ENCODE measurements at places on chromosomes 7 and 10.

GRCh38 chr10:62170732-62171131 lies 97.9 kb downstream of the RTKN2 start:
- DNase-seq = no peak

DNA sequence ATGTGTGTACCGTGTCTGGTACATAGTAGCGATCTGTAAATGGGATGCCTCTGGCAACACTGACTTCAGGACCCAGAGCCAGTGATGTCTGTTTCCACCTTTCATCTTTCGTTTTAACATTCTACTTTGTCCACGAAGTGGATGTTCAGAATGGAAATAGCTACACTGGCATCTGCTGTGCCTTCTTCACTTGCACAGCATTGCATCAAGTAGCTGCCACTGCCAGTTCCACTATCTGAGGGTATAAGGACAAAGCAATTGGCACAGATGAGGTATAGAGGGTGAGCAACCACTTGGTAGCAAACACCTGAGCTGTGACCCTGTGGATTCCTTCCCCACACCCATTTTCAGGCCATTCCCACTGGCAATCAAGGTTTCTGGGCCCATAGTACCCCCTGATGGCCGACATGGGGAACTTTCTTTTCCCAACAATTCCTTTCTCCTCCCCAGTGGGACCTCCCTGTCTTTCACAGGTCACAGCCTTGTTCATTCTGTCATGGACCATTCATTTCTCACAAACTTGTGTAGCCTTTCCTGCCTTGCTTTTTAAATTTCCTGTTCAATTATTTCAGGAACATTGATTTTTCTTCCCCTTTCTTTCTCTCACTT lies 4.0 kb downstream of the ITGA8 start:
- DNase-seq = no peak

- no peak for DNase-seq
These were observed 1021.3 kb downstream of the XPNPEP1 start for GRCh38 chr10:108901781-108902618.

DNA sequence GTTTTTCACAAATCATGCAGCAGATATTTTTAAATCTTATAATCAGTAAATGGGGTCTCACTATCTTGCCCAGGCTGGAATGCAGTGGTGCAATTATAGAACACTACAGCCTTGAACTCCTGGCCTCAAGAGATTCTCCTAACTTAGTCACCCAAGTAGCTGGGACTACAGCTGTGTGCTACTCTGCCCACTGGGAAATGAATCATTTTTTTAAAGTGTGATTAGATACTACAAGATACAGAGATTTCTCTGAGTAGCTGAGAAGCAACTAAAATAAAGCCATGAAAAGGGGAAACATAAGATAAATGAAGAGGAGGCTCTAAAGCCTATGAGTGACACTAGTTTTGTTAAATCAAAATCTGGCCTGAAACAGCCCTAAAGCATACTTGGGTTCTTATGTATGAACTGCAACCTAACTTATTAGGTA lies 119.7 kb downstream of the JMJD1C start:
- DNase-seq = no peak

DNA sequence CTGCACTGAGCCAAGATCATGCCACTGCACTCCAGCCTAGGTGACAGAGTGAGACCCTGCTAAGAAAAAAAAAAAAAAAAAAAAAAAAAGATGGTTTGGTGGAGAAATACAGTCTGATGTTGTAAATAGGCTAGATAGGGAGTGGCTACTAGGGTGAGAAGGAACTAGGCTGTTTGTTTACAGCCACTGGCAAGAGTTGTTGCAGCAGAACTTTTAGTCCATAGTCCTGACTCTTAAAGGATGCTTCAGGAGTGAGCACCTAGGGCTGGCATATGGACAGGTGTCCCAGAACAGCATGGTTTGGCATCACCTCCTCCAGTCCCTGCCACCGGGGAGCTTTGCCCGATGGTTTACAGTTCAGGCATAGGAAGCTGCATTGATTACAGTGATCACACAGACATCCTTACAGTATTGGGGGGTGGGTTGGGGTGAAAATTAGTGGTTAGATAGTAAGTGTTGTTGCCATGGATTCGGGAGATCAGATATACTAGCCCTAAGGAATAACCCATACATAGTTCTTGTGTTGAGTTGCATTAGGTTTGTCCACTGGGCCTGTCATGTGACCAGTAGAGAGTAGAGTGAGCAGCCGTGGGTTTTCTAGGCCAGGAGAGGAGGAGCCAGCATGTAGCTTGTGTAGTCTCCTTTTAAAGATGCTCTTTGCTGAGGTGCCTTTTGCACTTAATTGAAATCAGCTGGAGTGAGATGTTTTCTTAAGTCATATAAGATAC lies 35.9 kb downstream of the ZRANB1 start:
- DNase-seq = no peak

DNA sequence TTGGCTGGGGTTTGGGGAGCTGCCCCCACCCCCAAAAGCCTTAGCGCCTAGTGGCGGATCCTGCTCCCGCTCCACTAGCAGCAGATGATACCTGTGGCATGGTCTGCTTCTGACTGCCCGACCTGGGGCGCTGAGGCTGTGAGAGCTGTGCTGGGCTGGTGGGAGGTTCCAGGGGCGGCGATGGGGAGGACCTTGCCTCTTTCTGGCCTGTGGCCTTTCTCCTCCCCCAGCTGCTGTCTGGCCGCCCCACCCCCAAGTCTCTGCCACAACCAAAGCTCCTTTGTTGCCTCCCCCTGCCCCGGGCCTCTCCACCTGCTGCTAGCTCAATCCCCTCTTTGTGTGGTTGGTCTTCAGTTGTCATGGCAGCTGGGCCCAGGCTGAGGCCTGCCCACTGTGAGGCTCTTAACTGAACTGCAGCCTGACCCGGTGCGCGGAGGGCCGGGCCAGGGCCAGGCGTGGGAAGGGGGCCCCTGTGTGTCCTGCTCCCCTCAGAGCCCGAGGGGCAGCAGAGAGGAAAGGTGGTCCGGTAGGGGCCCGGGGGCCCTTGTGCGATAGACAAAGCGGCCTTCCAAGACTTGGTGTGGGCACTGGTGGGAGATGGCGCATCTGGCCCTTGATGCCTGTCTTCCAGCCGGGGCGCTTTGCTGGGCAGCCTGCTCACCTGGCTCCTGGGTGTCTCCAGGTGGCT lies 4.7 kb downstream of the ZNF775 start:
- no peak for DNase-seq

- DNase-seq = no peak
These were observed 160.9 kb upstream of the BMPER start for GRCh38 chr7:33744293-33745075.

GRCh38 chr10:1462994-1463633 lies 274.2 kb downstream of the ADARB2 start:
- DNase-seq = no peak

- no peak for DNase-seq
These were observed 63.1 kb downstream of the ZNRF2 start for GRCh38 chr7:30347226-30348082.

- no peak for DNase-seq
These were observed 21.8 kb upstream of the JCAD start for GRCh38 chr10:30081182-30081581.

DNA sequence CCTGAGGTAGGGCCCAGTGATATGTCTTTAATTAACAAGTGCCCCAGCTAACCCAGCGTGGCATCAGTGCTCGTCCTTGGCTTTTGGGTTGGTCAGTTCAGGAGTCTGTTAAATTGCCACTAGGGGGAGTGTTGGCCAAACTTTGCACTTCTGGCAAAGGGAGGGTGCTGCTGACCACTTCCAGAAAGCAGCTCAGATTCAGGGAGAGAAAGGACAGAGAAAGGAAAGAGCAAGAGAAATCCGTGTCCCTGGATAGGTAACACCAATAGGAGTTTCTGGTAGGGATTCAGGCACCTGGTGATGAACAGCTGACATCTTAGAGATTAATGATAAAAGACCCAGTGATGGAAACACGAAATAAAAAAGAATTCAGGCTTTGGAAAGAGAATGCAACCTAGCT lies 243.1 kb upstream of the AOAH start:
- DNase-seq = no peak

DNA sequence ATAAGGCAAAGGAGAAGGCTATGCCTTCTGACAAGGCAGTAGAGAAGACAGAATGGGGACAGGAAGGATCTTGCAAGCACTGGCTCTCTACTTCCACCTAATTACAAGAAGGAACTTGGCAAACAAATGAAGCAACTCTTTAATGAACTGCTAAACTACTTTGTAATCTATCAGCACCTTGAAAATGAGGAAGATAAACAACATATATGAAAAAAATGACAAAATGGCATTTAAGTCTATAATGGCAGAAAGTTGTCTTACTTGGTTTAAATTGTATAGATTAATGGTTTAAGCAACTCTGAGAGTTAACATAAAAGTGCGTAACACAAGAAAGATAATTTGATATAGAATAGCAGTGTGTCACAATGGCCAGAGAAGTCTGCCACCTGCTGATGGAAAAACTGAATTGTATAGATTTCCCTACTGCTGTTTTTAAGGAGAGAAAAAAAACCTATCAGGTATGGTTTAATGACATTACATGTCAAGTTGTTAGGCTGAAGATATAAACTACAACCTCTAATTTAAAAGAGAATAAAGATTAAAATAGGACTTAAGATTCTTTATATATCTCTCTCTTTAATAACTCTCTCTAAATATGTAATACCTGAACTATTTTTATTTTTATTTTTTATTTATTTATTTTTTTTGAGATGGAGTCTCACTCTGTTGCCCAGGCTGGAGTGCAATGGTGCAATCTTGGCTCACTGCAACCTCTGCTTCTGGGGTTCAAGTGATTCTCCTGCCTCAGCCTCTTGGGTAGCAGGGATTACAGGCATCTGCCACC lies 11.8 kb downstream of the NT5C3A start:
- no peak for DNase-seq

DNA sequence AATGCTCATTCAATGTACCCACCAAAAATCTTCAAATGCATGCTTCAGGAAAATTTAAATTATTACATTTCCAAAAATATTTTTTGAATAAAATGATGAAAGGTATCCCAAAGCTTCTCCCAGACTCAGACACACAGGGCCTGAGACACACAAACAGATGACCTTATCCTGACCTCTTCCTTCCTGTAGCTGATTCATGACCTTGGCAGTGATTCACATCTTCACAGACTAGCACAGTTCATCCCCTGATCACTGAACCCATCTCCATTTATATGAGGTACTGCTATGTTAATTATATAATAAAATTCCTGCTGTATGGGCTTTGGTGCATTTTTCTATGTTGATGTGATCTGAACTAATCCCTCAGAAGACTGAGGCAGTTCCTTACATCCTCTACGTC lies 265.0 kb upstream of the GLI3 start:
- no peak for DNase-seq

DNA sequence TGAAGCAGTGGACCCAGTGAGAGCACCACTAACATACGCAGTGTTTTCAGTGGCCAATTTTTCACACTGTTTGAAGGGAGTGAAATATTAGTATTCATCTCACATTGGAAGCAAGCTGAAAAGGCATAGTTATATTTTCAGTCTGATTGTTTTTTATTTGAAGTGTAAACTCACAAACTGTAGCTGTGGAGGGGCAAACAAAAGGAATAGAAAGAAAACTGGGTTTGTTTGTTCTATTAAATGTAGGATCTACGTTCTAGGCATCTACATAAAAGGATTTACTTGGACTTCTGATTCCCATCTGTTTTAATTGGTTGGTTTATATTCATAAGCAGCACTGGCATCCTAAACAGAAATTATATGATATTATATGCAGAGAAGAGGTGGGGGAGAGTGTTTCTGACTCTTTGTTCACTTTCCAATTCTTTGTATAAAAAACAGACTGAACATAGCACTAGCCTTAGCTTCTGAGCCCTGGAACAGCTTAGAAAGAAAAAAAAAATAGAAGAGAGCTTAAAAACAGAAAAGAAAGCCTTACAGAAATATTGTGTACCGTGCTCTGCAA lies 447.8 kb upstream of the KCND2 start:
- DNase-seq = no peak

DNA sequence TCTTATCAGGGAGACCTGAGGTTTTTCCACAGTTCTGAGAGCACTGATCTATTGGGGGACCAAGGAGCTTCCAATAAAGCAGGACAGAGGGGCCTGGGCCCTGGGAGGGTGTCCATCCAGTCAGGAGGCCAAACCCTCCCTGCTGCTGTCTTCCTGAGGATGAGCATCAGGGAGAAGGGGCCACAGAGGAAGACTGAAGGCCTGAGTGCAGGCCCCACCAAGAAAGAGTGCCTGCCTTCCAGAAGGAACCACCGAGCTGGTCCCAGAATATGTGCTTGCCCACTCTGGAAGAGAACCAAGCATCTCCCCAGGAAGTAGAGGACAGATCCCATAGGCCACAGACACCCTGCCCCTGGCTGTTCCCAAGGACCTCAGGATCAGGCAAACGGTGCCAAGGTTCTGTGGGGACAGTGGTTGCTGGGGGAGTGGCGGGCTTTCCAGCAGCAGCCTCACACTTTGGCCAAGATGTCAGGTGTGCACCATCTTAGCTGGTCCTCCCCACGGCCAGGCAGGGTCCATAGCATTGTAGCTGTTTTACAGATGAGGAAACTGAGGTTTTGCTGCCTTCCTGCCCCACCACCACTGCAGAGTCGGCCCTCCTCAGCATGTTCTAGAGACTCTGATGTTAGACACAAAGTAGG lies 199.4 kb downstream of the GRID1 start:
- no peak for DNase-seq

- no peak for DNase-seq
These were observed 1.3 kb upstream of the CALCR start for GRCh38 chr7:93575555-93576399.

DNA sequence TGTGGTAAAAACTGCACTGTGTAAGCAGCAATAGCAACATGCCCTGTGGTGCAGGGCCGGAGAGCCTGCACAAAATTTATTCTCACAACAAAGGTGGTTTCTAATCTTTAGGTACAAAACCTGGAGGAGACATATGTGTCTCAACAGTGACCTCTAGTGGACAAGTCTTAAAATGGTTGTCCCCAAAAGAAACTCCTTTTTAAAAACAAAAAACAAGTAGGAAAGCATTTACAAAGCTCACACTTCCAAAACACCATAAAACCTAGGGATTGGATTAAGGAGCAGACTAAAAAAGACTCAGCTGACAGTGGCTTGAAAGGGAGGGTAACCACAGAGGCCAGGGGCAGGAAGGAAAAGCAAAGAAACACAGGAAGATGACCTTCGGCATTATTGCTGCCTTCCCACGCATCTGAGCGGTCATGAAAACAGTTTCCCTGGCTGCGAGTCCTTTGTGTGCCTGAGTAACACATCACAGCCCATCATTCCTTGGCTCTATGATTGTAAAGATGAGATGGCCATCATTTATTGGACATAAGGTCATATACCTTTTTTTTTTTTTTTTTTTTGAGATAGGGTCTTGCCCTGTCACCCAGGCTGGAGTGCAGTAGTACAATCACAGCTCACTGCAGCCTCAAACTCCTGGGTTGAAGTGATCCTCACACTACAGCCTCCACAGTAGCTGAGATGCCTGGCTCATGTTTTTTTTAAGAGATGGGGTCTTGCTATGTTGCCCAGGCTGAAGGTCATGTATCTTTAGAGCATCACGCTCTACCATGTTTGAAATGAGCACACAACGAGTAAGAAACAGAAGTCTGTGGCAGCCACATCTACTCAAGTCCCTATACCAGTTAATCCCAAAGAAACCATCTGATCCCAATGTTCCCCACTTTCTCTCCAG lies 39.5 kb downstream of the RSU1 start:
- peak; percentile 32 for DNase-seq

All from GM12891 (cell line).